ENCODE measurements at places on chromosomes 7 and 10. TPM values are rescaled to one million over a fixed set of nuclear protein-coding genes. Genes with fewer than 3 reads are reported as not detected.

DNA sequence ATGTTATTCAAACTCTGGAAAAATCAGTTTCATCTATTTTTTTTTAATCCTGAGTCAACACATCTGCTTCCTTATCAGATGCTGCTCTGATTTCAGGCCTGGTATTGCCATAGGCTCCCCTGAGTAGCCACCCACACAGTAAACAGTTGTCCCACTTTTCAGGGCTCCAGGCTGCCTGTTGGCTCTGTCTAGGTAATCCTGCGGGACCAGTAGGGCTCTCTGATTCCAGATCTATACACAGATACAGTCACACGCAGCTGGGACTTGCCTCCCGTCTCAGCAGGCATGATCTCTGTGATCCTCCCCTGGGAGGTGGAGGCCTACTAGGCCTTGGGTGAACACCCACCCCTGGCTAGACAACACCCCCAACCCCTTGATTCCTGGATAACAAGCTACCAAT, 206.1 kb downstream of the CREB5 start:
- no peak for DNase-seq

The MBL2 gene
- not detected for total RNA-seq

The VIPR2 gene
- 2.0 TPM for total RNA-seq

GRCh38 chr7:101953248-101953819, 135.9 kb downstream of the CUX1 start:
- no peak for DNase-seq

GRCh38 chr7:31443457-31443856, 70.4 kb upstream of the ITPRID1 start:
- DNase-seq: no peak

GRCh38 chr10:19302117-19302516, 253.5 kb downstream of the MALRD1 start:
- no peak for DNase-seq

The FRG2B gene
- not detected for total RNA-seq

- no peak for DNase-seq
Measured at GRCh38 chr7:114126095-114126494, 207.3 kb upstream of the PPP1R3A start.

DNA sequence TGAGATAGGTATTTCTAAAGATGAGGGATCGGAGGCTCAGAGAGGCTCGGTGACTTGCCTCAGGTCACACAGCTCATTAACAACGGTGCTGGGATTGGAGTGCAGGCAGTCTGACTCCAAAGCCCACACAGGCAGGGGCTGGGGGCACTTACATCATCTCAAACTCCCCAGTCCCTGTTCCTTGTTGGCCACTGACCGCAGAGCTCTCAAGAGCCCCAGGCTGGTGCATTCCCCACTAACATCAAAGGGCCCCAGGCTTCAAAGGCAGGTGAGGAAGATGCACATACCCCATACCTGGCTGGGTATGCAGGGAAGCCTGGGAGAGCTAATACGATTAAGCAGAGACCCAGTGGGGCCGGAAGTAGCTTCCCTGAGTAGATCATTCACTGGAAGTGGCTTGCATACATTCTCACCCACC, 13.7 kb upstream of the NODAL start:
- DNase-seq: no peak

The SYT15 gene
- 2.5 TPM for total RNA-seq

DNA sequence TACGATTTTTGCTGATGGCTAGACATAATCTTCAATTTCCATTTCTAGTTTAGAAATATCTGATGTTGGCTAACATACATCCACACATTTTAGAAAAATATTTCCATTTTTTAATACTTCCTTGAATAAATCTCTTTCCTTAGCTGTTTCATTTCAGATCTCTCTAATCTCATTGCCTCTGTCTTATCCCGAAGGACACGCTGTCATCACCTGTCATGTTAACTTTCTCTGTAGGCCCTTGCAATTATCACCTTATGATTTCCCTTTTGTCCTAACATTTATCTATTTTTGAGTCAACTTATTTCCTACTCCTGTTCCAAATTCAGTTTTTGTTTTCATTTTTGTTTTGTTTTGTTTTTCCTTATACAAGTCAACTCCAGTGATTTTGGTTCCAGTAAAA, 173.1 kb upstream of the POM121L12 start:
- DNase-seq: no peak

GRCh38 chr7:95649546-95649945, 53.2 kb upstream of the PDK4 start:
- no peak for DNase-seq

The ECHDC3 gene
- total RNA-seq: 1.5 TPM
